ENCODE measurements at places on chromosomes 16 and 17.

- DNase-seq = no peak
Observed at GRCh38 chr17:81470944-81471817, 41.4 kb downstream of the ACTG1 start.

DNA sequence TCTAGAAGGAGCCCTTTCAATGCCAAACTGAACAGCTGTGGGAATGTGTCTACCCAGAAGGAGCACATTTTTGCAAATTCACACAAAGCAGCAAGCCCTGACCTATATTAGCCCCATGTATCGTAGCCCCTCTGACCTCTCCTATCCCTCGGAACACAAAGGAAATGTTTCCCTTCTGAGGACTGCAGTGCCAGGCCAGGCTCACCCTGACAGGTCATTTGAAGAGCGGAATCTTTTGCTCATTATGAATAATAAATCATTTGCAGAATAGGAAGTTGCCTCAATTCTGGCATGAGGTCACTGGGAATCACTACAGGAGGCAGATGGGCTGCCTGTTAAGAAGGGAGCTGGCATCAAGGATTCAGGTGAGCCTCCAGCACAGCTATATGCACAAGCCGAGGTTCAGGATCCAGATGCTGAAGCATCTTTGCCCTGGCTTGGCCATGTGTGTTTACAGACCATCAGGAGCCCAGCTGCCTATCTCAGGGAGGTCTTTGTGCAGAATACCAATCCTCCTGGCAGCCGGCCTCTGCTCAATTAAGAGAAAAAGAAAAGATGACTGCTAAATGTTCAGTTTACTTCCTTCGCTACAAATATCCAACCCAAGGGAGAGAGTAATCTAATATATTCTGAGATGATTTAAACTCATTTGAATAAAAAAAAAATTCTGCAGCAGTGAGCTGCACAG is 119.4 kb downstream of the USP31 start:
- no peak for DNase-seq

DNA sequence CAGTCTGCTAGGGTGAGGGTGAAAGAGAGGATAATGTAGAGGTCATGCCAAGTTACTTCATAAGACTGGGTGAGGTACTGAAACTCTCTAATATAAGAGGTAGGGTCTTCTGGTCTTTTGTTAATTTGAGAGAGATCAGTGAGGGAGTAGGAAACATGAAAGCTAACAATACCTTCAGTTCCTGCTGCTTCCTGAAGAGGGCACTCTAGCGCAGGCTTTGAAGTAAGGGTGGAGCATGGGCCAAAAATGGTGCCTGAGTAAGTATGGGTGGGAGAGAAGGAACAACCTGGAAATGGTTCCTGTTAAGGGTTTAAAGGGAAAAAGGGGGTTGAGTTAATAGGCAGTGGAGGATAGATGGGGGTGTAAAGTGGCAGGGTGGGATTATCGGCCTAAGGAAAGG is 2449.5 kb downstream of the TP53TG3F start:
- no peak for DNase-seq

DNA sequence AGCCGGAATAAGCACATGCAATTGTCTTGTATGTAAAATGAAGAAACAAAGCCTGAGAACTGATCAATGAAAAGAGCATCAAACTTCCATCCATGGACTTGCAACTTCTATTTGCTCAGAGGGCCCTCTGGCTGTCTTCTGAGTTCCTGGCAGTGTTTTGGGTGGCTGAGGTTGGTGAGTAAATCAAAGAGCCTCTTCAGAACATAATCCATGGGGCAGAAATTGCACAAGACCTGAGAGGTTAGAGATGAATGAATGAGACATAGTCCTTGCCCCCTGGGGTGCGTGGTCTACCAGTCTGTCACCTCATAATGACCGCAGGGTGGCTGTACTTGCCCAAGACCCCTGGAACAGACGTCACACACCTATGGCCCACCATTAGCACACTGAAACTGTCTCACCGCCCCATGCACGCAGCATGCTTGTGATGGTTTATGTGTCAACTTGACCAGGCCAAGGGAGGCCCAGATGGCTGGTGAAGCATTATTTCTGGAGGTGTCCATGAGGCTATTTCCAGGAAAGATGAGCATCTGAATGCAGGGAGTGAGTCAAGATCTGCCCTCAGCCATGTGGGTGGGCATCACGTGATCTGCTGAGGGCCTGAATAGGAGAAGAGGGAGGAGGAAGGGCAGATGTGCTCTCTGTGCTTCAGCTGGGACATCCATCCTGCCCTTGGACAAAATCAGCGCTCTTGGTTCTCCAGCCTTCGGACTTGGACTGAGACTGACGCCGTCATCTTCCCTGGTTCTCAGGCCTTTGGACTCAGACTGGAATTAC is 8.3 kb downstream of the PIK3R6 start:
- DNase-seq = no peak

DNA sequence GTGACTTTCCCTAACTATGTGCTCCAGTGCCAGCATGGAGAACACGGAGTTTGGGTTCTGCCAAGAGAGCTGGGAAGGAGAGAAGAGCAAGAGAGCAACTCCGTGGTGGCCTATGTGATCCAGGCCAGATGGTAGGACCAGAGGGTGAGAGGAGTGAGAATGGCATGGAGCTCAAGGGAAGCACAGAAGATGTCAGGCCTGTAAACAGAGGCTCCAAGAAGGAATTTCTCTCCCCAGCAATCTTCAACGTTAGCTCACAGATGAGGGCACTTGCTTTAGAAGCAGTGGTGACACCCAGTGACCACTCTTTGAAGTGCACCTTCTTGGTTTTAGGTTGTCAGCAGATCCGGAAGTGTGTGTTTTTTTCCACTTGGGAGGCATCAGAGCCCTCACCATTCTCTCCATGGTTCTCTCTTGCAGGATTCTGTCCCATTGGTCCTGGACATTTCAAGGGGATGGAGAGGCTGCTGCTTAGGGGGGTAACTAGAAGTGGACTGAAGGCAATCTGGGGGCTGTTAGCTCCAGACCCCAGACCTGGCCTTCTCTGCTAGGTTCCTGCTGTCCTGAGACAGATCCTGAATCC is 18.1 kb upstream of the TMEM98 start:
- DNase-seq = peak; percentile 54

- no peak for DNase-seq
Observed at GRCh38 chr17:37502009-37502936, 12.6 kb downstream of the DUSP14 start.

GRCh38 chr16:46573008-46573833 is 48.0 kb downstream of the SHCBP1 start:
- DNase-seq = no peak

DNA sequence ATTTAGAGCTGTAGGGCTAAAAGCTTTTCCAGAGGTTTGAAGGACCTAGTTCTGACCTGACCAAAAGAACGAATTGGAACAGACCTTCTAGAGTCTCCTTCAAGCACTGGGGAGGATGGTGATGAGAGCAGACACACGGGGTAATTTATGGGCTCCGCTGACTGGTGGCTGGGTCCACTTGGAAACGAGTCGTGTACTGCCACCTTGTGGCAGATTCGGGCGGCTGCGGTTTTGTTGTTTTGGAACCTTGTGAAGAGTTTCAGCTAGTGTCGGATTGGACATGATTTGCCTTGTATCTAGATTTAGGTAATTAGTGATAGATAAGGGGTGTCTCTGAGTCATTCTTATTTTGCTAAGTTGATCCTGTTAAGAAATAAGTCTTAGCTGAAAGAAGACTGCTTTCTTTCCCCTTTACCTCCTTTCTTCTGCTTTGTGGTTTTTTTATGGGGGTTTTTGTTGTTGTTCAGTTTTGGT is 98.9 kb downstream of the AATF start:
- peak; percentile 15 for DNase-seq

DNA sequence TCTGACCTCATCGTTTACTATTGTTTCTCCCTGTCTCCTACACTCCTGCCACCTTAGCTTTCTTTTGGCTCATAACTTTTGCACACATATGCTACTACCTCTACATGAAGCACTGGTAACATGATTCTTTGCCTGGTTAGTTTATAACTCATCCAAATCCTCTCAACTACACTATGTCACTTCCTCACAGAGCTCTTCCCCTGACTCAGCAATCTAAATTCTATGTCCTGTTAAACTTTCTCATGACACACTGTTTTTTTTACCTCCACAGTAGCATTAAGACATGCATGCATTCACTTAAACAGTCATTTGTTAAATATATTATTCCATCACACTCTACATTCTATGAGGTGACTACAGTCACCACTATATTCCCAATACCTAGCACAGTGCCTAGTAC is 19.7 kb downstream of the APPBP2 start:
- no peak for DNase-seq

DNA sequence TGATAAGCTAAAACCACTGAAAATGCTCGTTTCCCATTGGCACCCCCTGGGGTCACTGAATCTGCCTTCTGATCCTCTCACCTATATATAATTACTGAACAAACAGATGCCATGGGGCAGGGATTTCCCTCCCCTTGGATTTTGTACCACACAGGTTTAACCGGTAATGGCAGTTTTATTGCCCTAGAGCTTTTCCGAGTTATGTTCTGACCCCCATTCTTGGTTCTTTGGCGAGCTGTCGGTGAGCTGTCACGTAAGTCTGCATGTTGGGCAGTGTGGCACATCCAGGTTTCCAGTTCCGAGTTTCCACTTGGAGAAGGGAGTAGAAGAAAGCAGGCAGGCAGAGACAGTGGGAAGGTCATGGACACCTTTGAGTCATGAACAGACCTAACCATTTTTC is 7.1 kb downstream of the TMEM97 start:
- DNase-seq = no peak

GRCh38 chr16:31423241-31423640 is 4.9 kb downstream of the COX6A2 start:
- DNase-seq = no peak

DNA sequence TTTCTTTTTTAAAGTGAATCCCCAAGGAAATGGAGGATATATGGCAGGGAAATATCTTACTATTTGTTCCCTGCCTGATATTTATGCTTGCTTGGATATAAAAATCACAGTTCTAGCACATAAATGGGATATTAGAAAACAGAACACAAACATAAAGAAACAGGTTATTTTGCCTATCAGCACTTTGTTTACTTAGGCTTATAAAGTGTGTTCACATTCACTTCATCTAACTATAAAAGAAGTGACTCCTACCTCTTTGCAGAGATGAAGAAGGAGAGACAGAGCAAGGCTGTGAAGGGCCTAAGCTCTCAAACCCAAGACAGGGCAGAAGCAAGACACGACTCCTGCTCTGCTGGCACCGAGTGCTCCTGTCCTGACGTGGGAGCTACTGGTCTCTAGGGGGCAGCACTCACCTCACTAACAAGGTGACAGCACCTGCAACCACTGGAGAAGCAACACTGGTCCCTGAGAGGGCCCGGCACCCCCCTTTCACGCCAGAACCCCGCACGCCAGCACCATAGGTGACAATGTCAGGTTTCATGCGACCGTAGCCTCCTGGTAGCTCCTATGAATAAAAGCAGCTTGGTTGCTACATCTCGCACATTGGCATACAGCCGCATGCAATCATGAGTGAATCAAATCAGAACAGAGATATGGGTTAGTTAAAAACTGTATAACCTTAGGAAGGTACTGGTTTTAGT is 32.0 kb downstream of the MBTPS1 start:
- no peak for DNase-seq

DNA sequence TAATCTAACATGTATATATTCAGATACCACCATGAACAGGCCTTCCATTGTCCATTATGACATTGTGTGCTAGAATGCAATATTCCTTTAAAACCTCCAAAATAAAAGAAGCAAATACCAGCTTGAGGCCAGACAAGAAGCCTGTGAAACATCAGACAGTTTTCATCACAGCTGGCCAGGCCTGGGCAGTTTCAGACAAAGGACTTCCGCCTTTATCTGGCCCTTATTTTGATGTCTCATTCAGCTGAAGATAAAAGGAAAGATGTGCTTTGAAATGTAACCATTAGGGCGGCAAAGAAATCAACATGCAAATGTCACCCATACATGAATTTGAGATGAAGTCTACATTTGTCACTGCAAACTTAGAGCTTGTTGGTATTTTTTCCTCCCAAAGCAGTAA is 737.5 kb downstream of the KCNJ2 start:
- no peak for DNase-seq

DNA sequence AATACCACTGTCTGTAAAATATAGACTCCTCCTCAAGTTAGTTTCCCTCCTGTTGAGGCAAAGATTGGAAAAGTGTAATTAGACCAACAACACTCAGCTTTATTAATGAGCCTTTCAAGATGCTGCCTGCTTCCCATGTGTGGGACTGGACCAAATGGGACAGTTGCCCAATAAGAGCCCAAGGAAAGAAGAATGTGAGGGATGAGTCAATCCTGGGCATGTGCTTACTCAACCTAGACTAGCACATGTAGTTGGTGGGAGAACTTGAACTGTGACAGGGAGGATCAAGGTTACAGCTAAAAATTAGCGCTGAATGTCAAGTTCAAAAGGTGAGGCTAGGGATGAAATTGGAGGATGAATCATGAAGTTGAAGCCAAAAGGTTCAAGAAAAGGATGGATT is 435.5 kb downstream of the CA10 start:
- DNase-seq = no peak

DNA sequence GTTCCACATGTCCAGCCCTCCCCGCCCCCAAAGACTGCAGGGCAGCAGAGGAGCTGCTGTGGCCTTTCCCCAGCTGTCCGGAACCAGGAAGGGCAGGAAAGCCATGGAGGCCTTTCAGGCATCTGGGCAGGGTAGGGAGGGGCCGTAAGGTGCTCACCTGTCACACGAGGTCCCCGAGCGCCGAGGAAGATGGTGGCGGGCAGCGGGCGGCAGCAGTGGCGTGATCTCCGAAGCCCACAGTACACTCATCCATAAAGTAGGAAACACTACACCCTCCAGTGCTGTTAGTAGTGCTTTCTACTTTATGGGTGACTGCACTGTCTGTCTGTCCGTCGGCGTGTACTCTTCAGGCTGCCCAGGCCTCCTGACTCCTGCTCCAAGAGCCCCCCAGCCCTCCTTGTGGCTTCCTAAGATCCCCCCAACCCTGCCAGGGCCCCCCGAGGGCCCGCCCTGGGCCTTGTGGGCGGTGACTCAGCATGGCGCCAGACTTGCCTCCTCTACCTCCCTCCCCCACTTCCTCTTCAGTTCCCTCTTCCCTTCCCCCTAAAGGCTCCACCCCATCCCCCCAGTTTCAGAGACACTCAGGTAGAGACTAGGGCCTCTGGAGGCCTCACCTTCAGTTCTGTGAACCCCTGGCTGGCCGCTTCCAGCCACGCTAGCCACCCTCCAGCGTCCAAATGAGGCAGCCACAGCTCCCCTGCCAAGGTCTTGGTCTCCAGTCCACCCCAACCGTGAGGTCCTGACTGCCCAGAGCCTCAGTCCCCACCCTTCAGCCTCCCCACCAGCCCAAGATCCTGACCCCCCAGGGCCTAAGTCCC is 2.6 kb upstream of the TSPOAP1 start:
- DNase-seq = no peak

DNA sequence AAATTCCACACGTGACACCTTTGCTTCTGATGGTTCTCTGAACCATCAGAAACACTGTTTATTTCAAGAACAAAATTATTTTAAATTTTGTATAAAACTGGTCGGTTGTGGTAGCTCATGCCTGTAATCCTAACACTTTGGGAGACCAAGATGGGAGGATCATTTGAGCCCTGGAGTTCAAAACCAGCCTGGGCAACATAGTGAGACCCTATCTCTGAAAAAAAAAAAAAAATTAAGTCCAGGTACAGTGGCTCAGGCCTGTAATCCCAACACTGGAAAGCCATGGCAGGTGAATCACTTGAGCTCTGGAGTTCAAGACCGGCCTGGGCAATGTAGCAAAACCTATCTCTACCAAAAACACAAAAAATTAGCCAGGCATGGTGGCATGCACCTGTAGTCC is 8.3 kb upstream of the KANSL1 start:
- DNase-seq = no peak

Measured in thoracic aorta (tissue), 2 donors.